ENCODE measurements at places on chromosomes 4 and X.
A peak's percentile ranks its signal among the peaks of the same experiment; 100 is the strongest.

DNA sequence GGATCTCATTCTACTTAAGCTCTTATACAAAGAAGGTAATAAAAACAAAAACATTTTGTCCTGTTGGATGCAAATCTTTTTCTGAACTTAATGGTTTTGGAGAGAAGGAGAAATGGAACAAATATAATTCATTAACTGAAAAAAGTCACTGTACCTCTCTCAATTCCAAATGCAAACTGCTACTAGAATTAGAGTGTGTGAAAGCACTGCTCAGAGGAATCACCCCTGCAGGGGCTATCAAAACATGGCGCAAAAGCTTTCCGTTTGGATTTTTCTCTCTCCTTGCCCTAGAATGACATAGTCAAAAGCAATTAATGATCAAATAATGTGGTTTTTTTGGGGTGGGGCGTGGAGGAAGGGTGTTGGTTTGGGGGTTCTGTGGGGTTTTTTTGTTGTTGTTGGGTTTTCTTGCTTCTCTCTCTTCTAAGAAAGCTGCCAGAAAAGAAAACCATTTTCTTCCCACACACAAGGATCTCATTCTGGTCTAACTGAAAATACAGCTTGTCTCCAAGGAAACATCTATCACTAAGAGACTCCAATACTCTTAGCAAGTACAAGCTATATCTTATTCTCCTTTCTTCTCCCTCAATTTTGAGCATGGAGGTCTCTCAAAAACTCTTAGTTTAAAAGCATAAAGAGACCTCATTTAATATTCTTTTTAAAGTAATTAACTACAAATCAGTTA, 41.6 kb downstream of the USP46 start:
- no peak for DNase-seq

DNA sequence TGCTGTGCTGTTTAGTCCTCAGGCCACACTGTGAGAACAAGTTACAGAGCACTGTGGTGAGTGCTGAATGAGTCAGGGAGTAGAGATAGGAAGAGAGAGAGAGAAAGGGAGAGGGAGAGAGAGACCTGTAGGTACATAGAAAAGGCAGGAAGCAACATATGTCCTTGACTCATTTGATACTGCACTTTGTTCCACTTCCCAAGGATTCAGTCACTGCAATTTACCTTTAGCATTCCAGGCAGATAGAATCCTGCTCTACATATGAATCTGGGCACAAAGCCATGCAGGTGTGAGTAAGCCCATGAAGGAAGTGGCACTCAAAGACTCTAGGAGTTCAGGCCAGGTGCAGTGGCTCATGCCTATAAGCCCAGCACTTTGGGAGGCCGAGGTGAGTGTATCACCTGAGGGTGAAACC, 1.0 kb upstream of the DAPP1 start:
- no peak for DNase-seq

DNA sequence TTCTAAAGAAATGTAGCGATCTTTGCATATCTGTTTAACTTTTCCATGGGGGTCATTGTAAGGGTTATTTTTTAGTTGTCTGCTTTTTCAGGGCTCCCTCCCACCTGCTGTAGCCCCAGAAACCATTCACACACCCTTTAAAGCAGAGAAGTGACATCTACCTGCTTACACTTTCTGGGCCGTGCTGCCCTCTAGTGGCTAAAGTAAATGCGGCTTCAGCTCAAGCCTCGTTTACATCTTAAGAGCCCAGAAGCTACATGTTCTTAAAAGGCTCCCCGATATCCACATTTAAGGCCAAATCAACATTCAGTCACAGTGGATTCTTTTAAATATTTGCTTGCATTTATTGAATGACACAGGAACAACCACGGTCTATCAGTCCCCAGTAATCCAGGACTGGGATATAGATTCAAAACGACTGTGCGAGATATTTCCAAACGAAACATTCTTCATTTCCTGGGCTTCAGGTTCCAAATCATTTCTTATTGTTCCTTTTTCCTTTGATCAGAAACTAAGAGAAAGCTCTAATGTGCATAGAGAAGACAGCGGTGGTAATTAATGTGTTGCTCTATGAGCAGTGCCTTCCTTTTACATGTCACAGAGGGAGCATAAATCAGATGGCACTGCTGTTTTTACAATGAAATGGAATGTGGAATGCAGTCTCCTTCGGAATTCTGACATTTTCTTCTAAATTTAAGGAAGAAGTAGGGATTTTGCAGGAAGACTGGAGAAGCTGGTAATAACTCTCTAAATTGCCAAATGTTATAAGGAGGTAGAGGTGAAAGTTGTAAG, 119.9 kb downstream of the RASGEF1B start:
- DNase-seq, result peak; percentile 68

DNA sequence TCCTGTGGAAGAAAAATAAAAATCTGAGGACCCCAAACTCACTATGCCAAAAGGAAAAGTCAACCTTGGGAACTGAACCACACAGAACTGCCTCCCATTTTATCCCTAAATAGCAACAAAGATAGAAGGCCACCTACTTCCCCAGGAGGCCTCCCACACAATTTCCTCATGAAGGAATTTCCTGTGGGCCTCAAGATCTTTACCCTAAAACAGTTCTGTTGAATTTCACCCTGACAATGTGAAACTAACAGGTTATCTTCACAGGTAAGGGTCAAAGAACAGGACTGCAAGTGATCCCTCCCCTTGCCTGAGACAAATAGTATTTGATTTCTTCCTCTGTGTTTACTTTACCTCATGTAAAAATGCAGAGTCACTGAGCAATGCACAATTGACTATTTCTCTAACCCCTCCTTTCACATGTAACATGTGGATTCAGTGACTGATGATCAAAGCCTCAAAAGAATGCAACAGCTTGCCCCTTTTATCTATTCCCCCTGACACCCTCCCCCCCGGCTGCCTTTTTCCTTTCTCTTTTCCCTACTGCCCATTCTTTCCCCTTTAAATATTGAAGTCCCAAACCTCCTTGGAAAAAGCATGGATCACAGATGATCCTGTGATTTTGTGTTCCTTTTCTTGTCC, 33.3 kb downstream of the MEPE start:
- peak; percentile 64 for DNase-seq

DNA sequence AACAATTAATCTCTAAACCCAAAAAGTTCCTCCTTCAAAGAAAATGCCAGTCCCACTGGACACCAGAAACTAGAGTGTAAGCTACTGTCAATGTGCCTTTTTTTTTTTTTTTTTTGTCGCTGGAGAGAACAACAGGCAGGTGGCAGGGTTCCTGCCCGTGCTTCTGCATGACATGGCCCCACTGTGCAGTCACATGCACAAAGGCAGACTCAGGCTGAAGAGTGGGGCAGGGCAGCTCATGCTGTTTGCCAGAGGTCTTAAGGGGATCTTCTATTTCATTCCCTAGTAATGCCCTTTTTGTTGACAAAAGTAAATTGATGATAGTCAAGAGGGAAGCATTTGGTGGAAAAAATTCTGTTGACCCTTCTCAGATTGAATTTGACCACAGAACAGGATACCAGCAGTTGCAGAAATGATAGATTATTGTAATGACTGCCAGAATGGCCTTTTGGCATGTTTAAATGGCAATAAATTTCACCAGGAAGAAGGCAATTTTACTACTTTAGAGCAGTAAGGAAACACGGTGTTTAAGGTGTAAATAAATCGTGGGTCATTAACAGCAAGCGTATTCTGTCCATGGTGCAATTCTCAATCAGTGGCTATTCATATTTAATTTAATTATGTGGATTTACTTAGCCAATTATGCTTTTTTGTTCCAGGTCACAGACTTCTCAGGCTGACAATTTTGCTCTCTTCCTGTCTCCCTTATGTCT, 80.9 kb downstream of the NKX6-1 start:
- no peak for DNase-seq

DNA sequence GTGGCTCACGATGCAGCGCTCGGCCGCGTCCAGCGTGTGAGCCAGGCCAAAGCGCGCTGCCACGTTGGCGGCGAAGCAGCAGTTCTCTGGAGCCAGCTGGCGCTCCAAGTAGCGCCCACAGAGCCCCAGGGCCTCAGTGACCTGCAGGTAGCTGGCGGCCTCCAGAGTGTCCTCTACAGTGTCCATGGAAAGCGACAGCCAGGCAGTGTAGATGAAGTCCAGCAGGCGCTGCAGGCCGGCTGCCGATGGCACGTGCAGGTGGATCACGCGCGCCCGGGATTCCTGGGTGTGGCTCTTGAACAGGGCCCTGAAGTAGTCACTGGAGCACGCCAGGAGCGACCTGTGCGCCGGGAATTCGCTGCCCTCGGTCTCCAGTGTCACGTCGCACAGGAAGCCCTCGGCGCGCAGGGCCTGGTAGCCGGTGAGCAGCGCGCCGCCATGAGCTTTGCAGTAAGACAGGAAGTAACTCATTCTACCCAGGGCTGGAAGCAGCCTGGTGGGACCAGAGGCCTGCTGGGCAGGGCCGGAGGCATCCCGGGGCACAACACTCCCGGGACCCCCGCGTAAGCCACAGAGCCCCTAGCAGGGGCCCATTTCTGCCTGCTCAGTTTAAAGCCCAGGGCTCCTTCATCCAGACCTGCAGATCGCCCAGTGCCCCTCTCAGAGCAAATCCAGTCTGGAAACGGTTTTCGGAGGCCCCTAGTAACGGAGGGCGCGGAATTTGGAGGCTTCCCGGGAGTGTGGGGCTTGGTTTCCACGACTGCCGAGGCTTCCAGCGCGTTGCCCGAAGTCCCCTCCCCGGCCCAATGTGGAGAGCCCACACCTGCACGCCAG, 595 bp downstream of the KLHL34 start:
- DNase-seq, result no peak

- no peak for DNase-seq
Measured at GRCh38 chr4:1491328-1492141, 85.3 kb upstream of the NKX1-1 start.

GRCh38 chr4:86482306-86483172, 111.6 kb upstream of the PTPN13 start:
- DNase-seq, result peak; percentile 26

DNA sequence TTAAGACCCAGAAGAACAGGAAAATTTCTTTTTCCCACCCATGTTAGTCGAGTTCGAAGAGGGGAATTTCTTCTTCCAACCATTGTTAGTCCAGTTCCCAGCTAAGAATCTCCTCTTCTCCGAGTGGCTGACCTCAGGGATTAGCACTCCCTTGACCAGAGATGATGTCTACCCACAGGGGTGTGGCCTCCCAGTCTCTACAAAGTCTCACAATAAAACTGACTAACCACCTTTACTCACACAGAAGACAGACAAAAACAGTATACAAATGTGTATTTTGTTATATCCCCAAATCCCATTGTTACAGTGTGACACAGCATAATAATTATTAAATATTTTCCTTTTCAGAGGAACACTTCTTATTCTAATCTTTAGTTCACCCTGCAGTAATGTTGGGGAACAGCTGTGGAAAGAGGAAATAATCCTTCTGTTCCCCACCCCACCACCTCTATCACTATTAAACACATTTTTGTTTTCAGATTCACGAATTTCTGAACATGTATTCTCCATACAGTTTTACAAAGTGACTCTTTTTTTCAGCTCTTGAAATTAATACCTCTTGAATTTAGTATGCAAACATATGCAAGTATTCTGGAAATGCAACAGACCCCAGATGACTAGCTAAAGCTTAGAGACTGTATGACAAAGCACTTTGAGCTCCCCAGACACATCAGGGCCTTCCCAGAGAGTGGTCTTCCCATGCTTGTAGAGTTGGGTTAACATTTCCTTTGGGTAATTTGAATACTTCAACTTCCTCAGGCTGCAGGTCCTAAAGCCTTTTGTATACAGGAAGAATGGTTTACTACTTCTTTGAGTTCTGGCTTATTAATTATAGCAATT, 62.5 kb upstream of the NFKB1 start:
- DNase-seq, result peak; percentile 70

- no peak for DNase-seq
Measured at GRCh38 chr4:1242506-1243450, 6.2 kb downstream of the CTBP1 start.

DNA sequence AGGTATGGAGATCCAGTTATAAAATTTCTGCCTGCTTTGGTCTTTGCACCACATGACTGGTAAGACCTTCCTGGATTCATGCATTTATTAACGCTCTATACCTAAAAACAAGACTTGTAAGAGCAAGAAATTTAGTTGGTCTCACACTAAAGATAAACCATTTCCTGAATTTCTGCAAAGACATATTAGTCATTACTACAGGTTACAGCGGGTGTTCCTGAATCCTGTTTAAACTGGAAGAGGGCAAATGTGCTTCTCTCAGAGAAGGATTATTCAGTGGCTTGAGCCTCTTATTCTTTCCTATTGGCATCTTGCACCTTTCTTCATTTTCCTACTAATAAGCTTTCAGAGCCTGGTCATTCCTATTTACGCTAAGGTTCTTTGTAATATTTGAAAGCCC, 397.6 kb upstream of the TENM3 start:
- no peak for DNase-seq

GRCh38 chr4:185920171-185920570, 108.2 kb upstream of the SORBS2 start:
- no peak for DNase-seq

- peak; percentile 73 for DNase-seq
Measured at GRCh38 chr4:106039796-106040195, 144.5 kb downstream of the NPNT start.

DNA sequence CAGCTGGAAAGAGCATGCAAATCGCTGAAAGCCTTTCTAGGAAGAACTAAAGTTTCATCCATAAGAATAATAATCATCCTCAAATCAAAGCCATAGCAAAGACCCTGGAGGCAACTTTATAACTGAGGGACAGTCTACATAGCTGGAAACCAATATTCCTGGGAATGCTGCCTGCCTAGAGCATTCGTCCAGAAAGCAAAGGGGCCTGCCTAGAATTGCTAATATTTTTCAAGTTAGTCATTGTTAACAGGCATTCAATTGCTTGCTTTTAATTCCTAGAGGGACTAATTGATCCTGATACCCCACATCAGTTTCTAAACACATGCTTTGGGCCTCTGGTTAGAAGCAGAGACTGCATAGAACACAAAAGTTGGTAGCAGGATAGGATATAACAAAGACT, 4.2 kb upstream of the PPARGC1A start:
- DNase-seq, result no peak

GRCh38 chr4:113784497-113785250, 23.1 kb upstream of the CAMK2D start:
- DNase-seq, result peak; percentile 98

DNA sequence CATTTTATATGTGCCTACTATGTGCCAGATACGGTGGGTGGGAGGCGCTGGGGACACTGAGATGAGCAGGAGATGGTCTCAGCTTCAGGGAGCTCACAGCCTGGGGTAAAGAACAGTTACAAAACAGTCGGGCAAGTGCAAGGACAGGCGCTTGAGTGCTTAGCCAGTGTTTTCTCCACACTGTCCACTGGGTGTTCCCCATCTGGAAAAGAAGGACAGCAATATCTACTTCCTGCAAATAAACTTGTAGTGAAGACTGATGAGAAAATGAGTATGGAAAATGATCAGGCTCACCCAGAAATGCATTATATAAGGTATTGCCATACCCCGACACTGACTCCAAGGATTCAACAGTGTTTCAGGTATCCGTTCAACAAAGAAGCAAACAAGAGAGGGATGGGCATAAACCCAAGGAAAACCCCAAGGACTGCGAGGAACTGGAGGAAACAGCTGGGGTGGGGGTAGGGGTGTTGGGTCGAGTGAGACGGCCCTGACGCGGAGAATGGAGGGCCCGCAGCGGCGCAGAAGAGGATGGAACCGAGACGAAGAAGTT, 835 bp downstream of the TMEM185A start:
- peak; percentile 13 for DNase-seq

- peak; percentile 56 for DNase-seq
Measured at GRCh38 chr4:20288846-20289512, 37.3 kb downstream of the SLIT2 start.
